ENCODE measurements at places on chromosomes 11 and 22.
A peak's percentile ranks its signal among the peaks of the same experiment; 100 is the strongest.

- peak; percentile 91 for DNase-seq
Measured at GRCh38 chr11:12727563-12728211, 53.5 kb downstream of the TEAD1 start.

DNA sequence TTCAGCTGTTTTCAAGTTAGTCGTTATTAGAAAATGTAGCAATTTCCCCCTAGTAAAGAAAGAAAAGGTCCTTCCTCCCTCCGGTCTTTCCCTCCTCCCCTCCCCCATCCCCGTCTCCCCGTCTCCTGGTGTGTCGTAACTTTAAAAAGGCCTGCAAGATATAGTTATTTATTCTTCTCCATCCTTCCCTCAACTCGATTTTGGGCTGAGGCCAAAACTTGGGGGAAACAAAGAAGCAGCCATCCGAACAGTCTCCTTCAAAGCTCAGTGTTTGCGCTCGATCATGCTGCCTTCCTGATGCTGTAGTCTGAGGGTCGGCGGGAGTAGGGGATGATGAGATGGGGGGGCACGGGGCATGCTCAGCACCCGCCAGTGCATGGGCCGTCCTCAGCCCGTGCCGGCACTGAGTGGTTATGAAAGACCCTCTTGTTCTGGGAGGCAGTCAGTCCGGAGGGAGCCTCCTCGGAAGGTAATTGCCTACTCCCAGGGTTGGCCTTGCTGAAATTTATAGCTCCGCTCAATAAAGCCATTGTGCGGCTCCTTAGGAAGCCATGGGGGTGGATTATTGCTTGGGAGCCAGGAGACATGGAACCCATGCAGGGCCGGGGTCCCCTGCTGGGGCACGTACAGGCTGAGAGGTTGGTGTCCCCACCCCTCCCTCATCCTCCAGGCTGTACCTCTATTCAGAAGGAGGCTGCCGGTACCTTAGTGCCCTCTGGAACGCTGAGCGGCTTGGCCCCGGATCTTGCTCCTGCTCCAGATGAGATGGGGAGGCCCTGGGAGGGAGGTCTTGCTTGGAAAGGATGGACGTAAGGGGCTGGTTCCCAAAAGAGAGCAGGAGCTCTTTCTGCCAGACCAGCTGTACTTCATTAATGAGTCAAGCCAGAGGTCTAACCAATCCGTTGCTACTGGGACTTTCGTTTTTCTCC lies 212.7 kb upstream of the CADM1 start:
- no peak for DNase-seq

DNA sequence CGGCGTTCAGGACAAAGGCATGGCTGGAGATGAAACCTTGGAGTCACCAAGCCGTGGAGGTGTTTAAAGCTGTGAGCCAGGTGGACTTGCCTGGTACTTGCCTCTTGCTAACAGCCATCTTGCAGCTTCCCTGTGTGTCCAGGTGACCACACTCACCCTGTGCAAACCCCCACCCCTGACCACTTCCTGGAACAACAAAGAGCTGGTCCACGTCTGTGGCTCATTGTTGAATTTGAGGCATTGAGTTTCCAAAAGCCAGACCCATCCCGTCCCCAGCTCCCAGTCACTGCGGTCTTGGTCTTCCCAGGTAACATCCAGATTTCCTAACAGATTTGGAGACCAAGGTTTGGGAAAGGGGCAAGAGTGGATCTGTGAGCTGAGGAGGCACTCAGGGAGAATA lies 18.5 kb downstream of the DHCR7 start:
- DNase-seq: no peak

- no peak for DNase-seq
Measured at GRCh38 chr22:49446759-49447710, 380.6 kb downstream of the BRD1 start.

DNA sequence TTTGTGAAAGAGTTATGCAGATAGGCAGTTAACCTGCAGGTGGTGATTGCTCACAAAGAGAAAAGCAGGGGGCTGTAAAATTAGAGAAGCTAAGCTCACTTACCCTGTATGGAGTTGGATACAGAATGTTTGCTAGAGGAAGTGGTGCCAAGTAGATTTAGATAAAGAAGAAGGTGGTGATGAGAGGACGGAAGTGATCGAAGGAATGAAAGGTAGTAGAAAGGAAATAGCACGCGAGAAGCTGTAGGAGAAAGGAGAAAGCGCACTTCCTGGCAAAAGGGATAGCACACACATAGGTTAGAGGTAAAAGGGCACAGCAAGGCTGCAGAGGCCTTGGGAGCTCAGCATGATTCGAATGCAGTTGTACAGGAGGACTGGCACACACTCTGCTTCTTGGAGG lies 87.3 kb upstream of the CTSC start:
- DNase-seq: no peak

DNA sequence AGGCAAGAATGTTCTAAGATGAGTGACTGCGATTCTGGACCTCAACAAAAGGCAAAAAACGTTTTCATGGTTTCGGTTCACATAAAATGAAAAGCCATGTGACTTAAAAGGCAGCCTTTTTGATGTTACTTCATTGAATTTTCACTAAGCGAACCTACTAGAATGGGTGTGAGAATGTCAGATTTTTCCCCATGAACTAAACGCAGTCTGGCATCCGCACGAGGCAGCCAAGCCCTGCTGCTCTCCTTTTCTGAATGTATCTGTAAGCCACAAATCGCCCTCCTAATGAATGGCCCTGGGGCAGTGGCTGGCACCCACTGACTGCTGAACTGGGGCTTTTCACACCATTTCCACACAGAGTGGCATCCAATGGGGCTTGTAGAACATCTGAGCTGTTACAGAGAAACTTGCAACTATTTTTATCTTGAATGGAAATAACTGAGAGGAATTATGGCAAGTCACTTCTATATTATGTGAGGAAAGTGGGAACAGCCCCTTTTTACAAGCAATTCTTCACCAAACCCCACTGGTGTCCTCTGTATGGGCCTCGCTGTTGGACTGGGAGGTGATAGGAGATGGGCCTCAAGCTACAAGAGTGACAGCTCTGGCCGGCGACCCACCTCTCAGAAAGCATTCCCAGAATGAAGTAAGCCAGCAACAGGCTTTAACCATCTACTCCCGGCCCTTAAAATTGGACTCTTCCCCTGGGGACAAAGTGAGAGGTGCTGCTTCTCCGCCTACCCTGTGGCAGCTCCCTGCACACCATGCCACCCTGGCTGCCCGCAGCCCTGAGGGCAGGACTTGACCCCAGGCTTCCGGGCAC lies 29.4 kb downstream of the PPP2R1B start:
- peak; percentile 31 for DNase-seq

GRCh38 chr22:33232071-33232470 lies 173.9 kb upstream of the SYN3 start:
- DNase-seq: no peak

- no peak for DNase-seq
Measured at GRCh38 chr11:76293189-76293631, 86.9 kb upstream of the WNT11 start.

GRCh38 chr11:75827562-75827961 lies 12.6 kb downstream of the UVRAG start:
- peak; percentile 52 for DNase-seq

GRCh38 chr22:22691055-22691454 lies 46.6 kb downstream of the GGTLC2 start:
- no peak for DNase-seq

- no peak for DNase-seq
Measured at GRCh38 chr22:41382610-41383009, 868 bp downstream of the TEF start.

GRCh38 chr22:42257386-42257785 lies 13.1 kb downstream of the TCF20 start:
- no peak for DNase-seq

GRCh38 chr11:33622806-33623205 lies 77.8 kb downstream of the C11orf91 start:
- DNase-seq: no peak

DNA sequence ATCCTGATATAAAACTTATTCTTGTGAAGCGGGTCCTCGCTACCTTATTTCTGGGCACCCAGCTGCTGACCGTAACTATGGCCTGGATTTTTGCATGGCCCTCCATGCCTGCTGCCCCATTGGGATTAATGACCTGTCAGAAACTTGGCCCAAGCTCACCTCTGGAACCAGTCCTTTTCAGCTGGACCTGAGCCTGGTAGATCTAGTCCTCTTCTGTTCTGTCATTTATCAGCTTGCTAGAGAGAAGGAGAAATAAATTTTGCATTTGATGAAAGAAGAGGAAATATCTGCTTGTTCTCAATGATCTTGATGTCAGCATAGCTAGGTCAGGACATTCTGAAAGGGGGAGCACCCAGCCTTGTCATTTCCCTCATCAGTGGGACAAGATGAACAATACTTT lies 387.8 kb upstream of the LARGE1 start:
- DNase-seq: no peak

DNA sequence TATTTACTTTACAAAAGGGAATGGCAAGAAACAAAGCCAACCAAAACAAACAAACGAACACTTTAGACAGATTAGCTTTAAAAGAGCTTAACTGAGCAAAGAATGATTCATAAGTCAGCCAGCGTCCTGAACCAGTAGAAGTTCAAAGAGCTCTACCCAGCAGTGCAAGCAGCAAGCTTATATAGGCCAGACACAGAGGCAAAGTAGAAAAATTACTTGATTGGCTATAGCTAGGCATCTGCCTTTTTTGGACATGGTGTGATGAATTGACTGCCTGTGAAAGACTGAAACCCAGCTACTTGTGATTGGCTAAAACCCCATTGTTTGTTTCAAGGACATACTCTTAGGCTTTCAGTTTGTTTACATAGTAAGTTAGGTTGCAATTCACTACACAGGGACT lies 2120.0 kb upstream of the RAG2 start:
- no peak for DNase-seq

All from fibroblast of the aortic adventitia (primary cell).